ENCODE measurements at places on chromosomes 13 and 19.
A peak's percentile ranks its signal among the peaks of the same experiment; 100 is the strongest.

DNA sequence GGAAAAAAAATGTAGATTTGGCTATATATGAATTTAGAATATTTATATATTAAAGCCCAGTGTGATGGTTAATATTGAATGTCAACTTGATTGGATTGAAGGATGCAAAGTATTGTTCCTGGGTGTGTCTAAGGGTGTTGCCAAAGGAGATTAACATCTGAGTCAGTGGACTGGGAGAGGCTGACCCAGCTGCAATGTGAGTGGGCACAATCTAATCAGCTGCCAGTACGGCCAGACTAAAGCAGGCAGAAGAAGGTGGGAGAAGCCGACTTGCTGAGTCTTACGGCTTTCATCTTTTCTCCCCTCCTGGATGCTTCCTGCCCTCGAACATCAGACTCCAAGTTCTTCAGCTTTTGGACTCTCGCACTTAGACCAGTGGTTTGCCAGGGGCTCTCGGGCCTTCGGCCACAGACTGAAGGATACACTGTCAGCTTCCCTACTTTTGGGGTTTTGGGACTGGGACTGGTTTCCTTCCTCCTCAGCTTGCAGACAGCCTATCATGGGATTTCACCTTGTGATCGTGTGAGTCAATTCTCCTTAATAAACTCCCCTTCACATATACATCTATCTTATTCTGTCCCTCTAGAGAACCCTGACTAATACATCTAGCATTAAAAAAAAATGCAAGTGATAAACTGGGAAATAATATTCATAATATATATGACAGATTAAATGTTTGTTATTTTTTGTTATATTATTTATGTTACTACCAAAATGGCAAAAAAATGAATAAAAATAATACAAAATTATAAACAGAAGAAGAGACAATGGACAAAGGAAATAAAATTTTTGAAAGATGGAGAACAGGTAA, 122.4 kb downstream of the DLEU7 start:
- no peak for DNase-seq

- DNase-seq, result no peak
Observed at GRCh38 chr19:791007-791566, 6.2 kb upstream of the PTBP1 start.

DNA sequence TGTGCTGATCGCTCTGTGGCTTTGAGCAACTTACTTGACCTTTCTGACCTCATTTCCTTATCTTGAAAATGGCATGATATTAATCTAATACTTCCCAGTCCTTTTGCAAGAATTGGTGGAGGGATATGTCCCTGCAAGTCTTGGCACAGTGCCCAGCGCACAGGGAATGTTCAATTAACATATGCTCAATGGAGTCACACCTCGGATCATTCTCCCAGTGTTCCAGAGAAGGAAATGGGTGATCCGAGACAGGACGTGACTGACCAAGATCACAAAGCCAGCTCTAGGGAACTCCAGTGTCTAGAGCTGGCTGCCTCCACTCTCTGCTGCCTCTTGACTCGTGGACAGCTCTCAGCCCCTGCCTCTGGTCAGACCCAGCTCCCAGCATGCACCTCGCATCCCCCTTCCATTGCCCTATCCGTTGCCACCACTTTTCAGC, 3.6 kb downstream of the CDC42EP5 start:
- no peak for DNase-seq

DNA sequence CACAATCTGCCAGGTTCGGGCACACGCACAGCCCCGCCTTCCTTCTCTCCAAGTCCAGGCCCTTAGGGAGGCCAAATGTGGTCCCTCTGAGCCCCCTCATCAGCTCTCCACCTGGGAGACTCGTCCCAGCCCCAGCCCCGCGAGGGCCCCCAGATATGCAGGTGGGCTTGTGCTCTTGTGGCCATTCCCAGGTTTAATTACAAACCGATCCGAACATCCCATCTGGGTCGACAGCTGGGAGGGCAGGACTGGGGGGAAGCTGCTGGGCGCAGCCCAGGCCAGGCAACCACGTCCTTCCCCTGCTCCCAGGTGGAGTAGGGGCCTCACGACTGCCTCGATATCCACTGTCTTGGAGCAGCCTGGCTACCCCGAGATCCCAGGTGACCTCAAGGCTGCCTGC, 7.5 kb upstream of the C2CD4C start:
- DNase-seq, result no peak

DNA sequence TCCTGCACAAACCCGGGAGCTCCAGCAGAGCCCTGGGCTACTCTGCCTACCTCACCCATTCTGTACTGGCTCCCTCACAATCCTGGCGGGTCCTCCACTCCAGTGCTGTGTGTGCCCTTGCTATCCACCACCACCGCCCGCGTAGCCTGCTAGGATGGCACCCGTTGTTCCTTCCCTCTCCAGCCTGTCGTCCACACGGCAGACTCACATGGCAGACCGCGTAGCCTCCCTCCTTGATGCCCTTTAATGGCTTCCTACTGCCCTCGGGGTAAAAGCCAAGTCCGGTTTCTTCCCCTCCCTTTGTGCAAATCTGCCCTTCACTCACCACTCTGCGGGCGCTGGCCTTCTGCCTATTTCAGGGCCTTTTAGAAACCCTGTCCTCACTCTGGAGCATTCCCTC, 106.6 kb downstream of the RAB20 start:
- no peak for DNase-seq

GRCh38 chr19:17281391-17282304, at the start of gene ANKLE1:
Gene ANKLE1, plus strand, starts transcription at chr19:17281901. Its CDS starts 20 bp downstream, at chr19:17281921.
- DNase-seq, result peak; percentile 34

- no peak for DNase-seq
Observed at GRCh38 chr13:36242761-36243160, 28.4 kb upstream of the SOHLH2 start.

GRCh38 chr13:29537736-29538651, 57.5 kb downstream of the SLC7A1 start:
- no peak for DNase-seq

DNA sequence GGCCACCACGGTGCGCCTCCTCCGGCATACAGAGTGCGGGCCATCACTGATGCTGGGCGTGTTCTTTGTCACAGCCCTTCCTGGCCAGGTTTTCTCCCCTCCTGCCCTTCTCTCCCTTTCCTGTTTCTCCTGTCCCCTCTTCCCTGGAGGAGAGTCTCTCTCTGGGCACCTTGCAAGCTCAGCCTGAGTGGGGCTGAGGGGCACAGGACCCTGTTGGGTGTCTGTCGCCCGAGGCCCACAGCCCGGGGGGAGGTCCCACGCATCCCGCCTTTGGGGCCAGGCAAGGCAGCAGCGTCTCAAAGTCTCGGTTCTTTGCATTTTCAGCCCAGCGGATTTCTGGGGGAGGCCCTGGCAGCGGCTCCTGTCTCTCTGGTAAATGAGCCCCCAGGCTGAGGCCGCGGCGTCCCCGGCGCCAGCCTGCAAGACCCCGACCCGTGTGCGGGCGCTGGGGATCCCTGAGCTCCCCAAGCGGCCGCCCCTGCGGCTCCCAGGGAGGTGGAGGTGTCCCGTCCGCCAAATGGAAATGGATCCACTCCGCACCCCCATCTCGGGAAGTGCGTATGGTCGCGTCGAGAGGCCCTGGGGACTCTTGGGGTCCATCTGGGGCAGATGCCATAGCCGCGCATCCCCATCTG, 47.2 kb downstream of the COMP start:
- DNase-seq, result no peak

DNA sequence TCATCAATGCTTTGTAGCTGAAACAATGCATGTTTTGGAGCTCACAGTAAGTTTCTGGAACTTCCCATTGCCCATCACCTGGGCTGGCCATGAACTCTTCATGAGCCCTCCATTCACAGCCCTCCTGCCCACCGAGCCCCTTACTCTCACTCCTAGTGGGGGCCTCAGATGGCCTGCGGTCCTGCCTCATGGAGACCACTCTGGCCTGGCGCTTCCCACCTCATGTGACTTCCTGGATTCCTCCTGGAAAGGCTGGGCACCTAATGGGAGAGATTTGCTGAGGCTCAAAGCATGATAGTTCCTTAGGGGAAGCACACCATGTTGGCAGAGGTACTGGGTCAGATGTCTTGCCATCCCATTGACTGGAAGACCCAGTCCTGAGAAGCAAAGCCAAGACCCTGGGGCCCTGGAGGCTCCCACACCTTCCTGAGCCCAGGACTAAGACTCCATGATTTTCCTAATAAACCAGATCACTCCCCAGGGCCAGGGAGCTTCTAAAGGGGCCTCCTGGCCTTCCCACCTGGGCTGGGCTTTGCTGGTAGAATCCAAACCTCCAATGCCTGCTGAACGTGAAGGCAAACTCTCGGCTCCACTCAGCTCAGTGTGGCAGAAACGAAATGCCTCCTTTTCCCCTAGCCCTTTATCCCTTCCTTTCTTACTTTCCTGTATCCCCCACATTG, 49.4 kb upstream of the ZNF536 start:
- no peak for DNase-seq

- no peak for DNase-seq
Observed at GRCh38 chr13:61954092-61954491, 538.4 kb upstream of the PCDH20 start.

DNA sequence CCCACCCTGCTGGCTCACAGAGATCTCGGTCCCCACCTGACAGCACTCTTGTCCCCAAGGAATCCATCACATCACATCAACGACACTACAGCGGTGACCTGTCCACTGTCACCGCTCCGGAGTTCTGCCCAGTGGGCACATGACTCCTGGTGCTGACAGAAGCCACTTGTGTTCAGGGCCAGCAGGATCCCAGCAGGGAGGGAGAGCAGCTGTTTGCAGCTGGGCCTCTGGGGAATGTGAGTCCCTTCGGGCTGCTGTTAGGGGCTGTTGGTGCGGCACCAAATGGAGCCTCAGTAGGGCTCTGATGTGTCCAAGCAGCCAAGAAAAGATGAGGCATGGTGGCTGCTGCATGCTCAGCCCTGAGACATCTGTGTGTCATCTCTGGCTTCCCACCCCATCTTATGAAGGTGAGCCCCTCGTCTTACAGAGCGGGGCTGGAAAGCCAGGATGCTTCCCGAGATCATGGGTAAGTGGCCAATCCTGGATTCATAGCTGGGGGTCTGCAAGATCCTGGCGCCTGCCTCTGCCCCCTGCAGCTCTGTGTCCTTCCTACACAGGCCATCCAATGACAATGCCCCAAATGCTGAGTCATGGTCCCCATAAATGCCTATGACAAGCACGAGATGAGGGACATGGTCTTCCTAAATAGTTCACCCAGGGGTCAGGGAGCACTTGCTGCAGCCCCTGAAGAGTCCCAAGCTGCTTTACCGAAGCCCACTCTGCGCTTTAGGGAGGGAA, 56.0 kb downstream of the F2RL3 start:
- no peak for DNase-seq

DNA sequence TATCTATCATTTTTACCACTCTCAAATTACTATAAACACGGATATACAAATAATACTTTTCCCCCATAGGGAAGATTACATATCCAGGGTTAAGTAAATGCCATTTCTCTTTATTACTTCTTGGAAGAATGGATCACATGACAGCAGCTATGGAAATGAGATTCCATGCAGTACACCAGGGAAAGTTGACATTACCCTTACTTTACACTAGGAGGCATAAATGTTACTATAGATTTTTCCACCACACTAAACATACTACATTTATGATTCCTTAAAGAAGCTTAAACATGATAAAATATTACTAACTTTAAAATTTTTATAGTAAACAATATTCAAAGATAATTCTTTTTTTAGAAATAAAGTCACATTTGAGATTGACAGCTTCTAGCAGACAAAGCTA, 611.4 kb downstream of the PCDH9 start:
- no peak for DNase-seq

DNA sequence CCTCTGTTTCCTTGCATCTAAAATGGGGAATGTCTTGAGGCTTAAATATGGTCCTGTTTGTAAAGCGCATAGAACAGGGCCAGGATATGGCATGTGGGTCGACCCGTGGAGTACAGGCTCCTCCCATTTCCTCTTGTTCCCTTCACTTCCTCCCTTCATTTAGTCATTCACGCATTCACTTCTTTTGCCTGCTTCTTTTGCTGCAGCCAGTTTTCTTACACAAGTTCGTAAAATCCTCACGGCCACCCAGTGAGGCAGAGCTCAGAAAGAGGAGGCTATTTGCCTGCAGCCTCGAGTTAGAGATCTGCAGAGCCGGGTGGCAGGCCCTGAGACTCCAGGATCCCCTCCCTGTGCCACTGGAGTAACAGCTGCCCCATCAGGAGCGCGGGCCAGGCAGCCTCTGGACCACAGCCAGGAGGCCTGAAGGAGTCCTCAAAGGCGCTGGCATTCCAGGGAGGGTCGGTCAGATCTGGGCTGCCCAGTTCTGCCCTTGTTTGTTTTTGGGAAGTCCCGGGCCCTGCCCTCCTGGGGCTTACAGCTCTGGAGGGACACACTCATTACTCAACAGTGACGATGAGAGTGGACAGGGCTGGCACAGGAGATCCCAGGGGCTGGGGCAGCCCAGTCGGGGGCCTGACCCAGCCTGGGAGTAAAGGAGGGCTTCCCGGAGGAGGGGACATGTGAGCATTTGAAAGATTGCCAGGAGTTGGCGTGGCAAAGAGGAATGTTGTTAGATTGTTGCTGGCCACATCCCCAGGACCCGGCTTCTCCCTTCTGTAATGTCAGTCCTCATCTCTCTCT, 4.6 kb downstream of the PPP5C start:
- no peak for DNase-seq

- DNase-seq, result no peak
Observed at GRCh38 chr13:59873309-59873708, 290.4 kb downstream of the DIAPH3 start.

DNA sequence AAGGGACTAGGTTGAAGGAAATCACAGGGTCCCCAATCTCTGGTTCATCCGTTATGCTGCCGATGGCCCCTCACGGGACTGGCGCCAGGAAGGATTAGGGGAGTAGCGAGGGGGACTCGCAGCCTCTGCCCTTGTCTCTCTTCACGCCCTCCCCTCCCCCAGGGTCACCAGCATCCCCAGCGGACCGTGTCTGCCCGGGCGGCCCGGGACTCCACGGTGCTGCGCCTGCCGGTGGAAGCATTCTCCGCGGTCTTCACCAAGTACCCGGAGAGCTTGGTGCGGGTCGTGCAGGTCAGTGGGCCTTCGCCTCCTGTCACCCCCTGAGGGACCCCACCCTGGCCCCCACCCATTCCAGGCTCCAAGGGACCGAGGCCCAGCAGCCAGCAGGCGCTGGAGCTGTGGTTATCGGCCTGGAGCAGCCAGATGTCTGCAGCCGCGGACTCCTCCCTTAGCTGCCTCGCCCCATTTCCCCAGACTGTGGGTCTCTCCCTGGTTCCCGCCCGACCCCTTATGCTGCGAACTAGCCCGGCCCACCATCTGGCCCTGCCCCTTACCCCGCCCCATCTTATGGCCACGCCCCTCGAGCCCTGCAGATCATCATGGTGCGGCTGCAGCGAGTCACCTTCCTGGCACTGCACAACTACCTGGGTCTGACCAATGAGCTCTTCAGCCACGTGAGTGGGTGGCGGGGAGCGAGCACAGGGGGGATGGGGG, 5.4 kb downstream of the PNPLA6 start:
- no peak for DNase-seq

DNA sequence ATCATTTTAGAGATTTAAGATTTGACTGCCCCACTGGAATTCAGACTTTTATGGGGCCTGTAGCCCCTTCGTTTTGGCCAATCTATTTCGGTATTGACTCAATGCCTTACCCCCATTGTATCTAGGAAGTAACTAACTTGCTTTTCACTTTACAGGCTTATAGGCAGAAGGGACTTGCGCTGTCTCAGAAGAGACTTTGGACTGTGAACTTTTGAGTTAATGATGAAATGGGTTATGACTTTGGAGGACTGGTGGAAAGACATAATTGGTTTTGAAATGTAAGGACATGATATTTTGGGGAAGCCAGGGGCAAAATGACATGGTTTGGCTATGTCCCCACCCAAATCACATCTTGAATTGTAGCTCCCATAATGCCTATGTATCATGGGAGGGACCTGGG, 463.0 kb upstream of the KLHL1 start:
- DNase-seq, result no peak
